ENCODE measurements at places on chromosomes 6 and 20.

DNA sequence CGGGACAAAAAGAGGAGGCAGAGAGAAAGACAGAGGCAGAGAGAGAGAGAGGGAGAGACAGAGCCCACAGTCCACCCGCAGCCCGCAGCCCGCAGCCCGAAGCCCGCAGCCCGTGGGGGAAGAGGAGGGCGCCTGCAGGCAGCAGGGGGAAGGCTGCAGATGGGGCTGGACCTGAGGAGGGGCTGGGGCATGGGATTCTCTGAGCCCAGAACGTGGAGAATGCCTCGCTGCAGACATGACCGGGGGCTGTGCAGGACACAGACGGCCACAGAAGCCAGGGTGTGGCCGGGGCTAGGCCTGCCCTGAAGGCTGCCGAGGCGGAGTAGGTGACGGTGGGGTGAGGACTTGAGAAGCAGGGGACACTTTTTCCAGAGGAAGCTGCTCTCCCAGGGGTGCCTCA is 6.5 kb upstream of the SLCO4A1 start:
- no peak for DNase-seq

GRCh38 chr6:91487696-91488392 is 901.0 kb upstream of the MAP3K7 start:
- no peak for DNase-seq

DNA sequence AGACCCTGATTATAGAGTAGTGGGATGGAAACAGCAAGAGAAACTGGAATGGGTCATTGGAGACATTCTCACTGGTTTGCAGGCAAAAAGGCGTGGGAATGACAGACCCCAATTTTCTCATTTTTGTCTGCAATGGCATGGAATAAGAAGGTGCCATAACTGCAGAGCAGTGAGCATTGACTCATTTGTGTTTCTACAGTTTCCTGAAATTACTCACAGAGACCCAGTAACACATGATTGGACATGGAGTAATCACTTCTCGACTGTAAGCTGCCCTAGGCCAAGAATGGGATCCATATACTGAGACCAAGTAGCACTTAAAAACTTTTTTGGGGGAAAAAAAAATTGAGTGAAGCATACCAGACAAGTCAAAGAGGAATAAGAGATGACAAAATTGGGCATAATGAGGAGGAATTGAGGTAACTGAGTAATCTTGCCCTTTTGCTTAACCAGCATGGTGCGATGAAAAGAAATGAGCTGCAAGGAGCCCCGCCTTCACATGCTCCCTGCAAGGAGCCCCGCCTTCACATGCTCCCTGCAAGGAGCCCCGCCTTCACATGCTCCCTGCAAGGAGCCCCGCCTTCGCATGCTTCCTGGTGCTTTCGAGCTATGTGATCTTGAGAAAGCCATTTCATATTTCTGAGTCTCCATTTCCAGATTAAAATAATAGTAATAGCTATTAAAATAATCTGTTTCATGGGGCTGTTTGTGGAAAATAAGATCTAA is 44.1 kb downstream of the NHSL1 start:
- DNase-seq = no peak

DNA sequence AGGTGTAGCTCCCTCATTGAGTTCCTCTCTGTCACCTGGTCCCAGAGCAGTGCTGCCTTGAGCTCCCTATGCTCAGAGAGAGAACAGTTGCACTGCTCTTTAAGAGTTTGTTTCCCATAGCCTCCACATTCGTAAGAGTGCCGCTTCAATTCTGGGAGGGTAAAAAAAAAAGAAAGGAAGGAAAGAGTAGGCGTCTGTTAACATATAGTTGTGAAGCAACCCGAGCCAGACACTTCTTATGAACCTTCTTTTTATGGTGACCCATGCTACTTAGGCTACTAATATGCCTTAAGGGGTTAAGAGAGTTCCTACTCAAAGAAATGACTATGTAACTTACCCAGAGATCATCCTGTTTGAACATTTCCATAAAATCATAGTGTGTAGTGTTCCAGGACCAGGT is 4.3 kb upstream of the ARG1 start:
- no peak for DNase-seq

- DNase-seq = no peak
Observed at GRCh38 chr6:41579088-41579610, 33.0 kb downstream of the FOXP4 start.

DNA sequence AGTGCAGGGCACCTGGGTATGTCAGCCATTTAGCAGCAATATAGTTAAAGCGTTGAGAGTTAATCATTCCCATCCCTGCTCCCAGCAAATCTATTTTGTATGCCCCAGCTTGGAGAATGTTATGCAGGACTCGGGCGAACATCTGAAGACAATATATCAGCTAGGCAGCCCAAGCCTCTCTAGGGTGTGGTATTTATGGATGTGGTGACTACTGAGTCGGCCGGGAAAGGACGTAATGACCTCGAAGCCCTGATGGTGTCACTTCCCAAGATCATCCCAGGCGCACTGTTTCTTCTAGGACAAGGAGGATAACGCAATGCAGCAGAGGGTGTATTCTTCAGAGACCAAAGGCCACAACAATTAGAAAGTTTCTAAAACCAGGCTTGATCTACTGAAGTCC is 63.6 kb upstream of the FAM184A start:
- no peak for DNase-seq

- DNase-seq = no peak
Observed at GRCh38 chr6:13290335-13290734, 38.0 kb downstream of the TBC1D7 start.

DNA sequence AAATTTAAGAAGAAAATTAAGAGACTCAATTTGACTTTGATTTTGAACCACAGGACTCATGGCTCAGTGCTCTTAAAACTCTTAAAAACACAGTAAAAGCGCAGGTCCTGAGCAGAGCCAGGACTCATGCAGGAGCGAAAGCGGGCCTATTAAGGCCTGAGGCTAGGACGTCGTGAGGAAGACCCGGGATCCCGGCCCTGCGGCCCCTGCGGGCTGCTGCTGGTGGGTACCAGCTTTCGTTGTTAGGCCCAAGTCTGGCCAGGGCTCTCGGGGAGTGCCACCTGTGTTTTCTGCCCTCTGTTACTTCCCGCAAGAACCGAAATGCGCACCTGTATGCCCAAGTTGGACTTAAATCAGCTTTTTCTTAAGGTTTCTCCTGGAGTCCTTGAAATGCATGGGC is 3.4 kb upstream of the PAX1 start:
- DNase-seq = no peak

DNA sequence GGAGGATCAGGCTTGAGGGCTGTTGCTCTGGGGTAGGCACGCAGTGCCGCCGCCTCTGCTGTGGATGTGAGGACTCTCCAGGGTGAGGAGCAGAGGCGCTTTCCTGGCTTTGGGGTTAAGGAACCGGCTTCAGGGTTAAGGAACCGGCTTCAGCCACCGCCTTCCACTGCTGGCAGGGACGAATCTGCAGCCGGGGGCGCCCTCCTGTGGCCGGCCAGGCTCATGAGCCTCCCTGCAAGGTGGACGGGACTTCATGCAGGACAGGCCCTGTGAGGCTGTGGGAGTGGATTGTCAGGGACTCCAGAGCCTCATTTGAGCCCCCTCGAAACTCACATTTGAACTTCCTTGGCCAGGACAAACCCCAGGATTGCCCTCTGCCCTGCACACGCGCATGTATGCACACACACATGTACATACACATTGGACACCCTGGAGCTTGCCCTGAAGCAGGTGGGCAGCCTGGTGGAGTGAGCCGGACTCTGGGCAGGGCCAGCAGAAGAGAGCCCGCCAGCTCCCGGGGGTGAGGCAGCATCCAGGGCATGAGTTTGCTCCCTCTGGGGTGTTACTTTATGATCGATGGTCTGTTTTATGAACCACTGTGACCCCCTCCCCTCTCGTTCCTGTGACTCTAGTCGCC is 146.9 kb downstream of the PHACTR3 start:
- DNase-seq = no peak

- no peak for DNase-seq
Observed at GRCh38 chr6:22363714-22364239, 66.9 kb upstream of the PRL start.

GRCh38 chr6:134391205-134391604 is 73.3 kb upstream of the SGK1 start:
- DNase-seq = no peak

DNA sequence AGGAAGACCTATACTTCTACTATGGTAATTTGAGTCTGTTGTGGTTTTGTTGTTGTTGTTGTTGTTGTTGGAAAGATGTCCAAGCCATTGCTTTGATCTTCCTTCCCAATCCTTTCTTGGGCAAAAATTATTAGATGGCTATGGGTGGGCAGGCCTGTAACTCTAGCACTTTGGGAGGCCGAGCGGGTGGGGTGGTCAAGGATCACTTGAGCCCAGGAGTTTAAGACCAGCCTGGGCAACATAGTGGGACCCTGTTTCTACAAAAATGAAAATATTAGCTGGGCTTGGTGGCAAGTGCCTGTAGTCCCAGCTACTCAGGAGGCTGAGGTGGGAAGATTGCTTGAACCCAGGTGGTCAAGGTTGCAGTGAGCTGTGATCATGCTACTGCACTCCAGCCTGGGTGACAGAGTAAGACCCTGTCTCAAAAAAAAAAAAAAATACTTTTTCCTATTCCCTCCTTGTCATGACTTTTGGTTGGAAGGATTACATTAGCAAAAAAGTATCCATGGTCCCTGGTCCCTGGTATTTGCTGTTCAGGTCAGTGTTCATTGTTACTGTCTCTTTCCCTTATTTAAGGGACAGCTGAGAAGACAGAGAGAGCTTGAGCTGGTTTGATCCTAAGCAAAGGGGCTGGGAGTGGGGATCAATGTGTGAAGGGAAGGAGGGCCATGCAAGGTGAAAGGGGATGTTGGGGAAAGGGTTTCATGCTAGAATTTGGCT is 11.7 kb downstream of the NEU1 start:
- no peak for DNase-seq

DNA sequence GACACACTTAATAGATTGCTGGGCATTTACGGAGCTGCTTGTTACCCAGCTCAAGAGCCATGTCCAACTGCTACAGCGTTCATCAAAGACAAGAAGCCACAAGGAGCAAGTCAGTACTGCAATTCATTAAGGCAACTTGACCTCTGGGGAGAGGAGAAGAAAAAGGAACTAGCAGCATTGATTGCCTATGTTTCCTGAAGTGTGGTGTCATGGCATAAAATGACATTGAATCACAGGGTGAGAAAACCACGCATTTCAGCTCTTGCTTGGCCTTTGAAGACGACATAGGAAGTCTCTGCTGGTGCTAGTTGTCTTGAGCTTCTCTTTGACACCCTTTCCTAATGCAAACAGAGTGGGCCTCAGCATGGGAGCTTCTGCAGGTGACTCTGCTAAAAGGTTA is 139.1 kb downstream of the CDH26 start:
- no peak for DNase-seq

Measured in activated CD4-positive, alpha-beta T cell treated with anti-CD3 and anti-CD28 coated beads for 24 hours (primary cell).